ENCODE measurements at places on chromosomes 3 and 15.

DNA sequence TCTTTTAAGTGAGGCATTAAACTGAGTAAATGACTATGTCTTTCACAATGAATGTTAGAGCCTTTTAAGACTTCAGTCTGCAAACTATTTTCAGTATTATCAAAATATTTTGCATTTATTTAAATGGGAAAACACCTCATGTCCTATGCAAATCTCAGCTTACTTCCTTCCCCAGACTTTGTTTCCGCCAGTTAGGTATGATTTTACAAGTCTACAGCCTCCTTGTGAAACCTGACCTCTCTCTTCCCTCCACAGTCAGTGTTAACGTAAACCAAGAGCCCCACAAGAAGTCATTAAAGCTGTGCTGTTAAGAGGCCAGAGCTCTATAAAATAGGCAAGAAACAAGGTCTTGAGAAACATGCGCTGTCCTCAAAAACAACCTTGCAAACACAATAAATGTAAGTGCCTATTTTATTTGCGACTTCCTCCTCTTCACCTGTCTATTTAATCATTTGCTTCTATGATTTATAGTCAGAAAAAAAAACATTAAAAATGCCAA lies 48.3 kb downstream of the PRTG start:
- no peak for DNase-seq

GRCh38 chr3:149371001-149371722 lies 6.3 kb downstream of the TM4SF1 start:
- DNase-seq, result no peak

DNA sequence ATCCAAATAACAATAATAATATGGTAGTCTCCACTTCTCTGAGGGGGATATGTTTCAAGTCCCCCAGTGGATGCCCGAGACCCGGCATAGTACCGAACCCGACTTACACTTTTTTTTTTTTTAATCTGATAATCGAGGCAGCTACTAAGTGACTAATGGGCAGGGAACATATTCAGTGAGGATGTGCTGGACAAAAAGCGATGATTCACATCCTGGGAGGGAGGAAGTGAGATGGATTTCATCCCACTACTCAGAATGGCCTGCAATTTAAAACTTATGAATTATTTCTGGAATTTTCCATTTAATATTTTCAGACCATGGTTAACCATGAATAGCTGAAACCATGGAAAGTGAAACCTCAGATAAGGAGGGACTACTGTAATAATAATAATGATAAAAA lies 49.5 kb upstream of the SELENOK start:
- no peak for DNase-seq

GRCh38 chr15:63372018-63372705 lies 9.5 kb downstream of the CA12 start:
- peak; percentile 57 for DNase-seq

DNA sequence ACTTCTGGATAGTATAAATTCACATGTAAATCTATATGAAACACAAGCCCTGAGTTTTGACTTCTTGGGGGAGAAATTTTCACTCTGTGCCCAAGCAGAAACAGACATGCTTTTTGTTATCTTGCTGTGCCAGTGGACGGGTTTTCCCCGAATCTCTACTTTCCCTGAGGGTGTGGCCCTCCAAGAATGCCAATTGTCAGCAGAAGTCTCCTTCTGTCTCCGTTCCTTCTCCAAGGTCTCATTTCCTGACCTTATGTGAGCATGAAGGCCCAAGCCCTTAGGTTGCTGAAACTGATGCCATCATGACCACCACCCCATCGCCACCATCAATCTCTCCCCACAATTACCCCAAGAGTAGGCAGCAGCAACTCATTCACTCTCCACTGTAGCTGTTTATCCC lies 253.8 kb downstream of the XXYLT1 start:
- no peak for DNase-seq

- DNase-seq, result no peak
Measured at GRCh38 chr15:47663101-47663500, 54.2 kb upstream of the SEMA6D start.

- no peak for DNase-seq
Measured at GRCh38 chr3:5431811-5432378, 244.4 kb downstream of the EDEM1 start.

- DNase-seq, result no peak
Measured at GRCh38 chr3:155130001-155130400, 49.9 kb downstream of the MME start.

DNA sequence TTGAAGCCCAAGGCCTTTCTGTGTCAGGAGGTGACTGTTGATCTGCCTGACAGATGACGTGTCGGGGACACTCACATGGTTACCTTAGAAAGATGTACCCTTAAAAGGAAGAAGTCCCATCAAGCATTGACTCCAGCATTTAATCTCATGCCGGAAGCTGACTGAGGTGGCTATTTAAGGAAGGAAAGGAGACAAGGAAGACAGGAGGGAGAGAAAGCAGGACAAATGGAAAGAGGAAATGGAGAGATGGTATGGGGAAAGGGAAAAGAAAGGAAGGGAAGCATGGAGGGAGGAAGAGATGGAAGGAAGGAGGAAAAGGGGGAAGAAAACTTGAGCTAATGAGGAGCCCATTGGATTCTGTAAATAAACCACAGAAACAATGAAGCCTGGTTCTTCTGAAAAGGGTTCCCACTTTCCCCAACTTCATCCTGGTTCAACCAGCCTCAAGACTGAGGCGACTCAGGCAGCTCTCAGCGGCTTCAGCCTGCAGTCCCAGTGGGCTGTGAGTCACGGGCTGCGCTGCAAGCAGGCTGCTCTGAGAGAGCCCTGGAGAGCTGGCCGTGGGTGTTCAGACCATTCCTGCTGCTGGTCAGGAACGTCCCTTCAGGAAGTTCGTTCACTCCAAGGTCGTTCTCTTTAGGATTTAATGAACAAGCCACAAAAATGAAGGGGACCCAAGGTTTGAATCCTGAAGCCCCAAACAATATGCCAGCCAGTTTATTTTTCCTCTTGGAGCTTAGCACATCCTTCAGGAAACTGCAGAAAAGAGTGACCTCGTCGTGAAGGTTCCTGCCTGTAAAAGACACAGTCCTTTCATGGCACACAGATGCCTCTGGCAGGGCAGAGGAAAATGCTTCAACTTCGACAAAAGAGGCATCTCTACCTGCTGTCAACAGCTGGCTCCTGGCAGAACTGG lies 69.6 kb upstream of the THBS1 start:
- DNase-seq, result no peak

- no peak for DNase-seq
Measured at GRCh38 chr3:127710155-127710941, 37.6 kb downstream of the ABTB1 start.

DNA sequence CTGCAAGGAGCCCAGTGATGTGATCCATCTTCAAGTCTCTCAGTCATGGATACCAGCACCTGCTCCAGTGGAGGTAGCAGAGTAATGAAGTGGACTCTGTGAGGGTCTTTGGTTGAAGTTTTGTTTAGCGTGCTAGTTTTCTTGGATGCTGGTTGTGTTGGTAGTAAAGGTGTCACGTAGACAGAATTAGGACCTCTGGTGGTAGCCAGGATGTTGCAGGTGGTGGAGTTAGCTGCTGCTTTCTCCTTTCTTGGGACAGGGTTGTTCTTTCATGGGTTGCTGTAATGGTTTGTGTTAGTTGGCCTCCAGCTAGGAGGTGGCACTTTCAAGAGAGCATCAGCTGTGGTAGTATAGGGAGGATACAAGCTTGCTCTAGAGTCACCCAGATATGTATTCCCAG lies 125.2 kb downstream of the ANXA2 start:
- DNase-seq, result no peak

GRCh38 chr3:187899246-187899645 lies 154.0 kb upstream of the BCL6 start:
- DNase-seq, result no peak

DNA sequence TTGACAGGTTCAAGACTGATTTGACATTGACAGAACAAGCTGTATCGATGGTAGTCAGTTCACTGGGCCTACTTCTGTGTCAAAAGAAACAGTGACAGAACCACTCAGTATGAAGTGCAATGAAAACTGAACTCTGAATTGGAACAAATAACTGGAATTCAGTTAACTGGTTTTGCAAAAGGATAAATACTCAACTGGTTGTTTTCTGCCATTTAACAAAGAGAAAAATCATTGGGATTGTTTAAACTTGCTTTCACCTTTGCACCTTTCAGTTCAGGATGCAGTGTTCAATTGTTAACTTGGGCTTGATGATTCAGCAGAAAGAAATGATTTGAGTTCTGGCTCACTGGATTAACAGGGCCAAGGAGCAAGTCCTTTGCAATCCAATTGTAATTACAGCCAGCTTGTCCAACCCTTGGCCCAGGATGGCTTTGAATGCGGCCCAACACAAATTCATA lies 4.9 kb downstream of the BTD start:
- DNase-seq, result no peak

DNA sequence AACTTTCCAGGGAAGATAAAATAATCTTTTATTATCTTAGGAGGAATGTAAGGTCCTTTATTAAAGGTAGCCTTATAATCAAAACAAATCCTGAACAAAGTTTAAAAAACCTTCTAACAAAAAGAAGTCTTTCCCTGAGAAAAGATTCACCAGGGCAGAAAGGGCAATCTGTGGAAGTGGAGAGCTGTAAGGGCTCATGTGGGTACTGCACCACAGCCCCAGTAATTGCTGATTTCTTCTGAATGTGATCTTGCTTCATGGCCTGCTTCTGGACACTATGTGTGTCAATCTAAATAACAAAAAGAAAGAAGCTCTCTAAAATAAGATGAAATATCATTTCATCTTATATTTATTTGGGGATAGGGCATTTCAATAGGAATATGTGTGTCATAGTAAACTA lies 1501.6 kb downstream of the OTOL1 start:
- no peak for DNase-seq

DNA sequence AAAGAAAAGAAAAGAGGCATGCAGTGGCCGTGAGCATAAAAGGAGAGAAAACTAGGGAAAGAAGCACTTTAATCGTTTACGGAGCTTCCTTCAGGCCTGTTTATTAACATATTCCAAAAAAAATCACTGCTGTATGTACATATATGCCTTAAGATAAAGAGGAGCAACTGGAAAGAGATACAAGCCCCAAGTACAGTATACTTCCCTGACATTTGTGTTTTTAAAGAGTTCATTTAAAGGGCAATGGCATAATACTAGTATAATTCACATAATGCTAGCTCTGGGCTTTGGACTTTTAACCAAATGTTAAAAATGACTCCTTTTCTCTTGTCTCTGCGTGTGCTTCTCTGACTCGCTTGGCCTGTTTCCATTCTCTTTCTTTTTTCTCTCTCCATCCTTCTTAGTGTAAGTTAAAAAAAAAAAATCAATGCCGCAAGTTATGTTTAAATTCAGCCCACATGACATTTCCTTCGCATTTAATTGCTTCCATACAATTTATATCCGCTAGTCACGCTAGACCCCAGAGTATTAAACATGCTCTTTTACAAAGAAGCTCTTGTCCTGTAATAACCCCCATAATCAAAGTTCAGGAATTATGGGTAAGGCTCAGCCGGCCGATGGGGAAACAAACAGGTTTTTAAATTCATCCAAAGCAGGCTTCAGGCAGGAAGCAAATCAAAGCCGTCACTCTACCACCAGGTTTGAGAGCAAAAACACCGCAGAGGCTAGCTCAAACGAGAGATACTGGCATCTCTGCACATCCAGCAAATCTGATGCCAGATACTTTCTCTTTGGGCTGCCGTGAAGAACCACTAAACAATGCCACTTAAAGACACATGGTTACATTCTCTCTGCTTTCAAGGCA lies 19.4 kb downstream of the WWTR1 start:
- DNase-seq, result no peak

DNA sequence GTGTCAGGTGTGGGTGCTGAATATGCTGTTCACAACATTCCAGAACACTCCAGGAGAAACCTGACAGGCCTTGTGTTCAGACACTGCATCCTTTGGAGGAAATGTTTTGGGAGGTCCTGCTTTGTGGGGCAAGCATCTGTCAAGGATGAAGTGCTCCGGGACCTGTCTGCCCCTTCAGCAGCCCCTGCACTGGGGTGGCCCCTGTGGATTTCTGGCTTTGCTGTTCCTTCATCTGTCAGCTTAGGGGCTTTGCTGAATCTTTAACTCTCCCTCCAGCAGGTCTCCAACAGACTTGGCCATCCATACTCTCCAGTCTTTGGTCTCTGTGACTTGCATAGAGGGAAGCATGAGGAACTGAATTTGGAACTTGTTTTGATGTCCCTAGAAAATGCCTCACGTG lies 3.1 kb downstream of the PRR23E start:
- no peak for DNase-seq

DNA sequence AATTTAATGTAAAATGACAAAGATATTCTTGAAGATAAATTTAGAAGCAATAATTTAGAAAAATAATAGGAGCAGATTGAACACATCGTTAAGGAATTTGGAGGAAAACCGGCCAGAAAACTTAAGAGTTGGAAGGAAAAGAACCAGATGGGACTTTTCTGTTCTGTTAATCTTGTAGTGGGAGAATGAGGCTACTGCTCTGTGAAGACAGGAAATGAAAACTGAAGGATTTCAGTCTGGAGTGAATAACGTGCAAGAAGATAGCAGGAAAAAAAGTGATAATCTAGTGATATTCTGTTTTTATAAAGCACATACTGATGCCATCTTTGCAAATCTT lies 74.2 kb downstream of the DPPA2 start:
- DNase-seq, result no peak

- no peak for DNase-seq
Measured at GRCh38 chr15:45795440-45796069, 160.7 kb downstream of the SQOR start.

- no peak for DNase-seq
Measured at GRCh38 chr3:126580746-126581145, 22.0 kb upstream of the C3orf22 start.
